Activated CD8-positive, alpha-beta T cell treated with anti-CD3 and anti-CD28 coated beads, Interleukin-2, amount 10 ng/mL, durations not matched to agents 7 days and 5 days (primary cell): ENCODE measurements at places on chromosomes 13 and 19. TPM values are rescaled to one million over a fixed set of nuclear protein-coding genes. Genes with fewer than 3 reads are reported as not detected.

Gene ZNF610
- total RNA-seq = 1.6 TPM

Gene GRK1
- 0.05 TPM for total RNA-seq

- DNase-seq = peak; percentile 78
These were observed at the start of gene ZNF433 for GRCh38 chr19:12035220-12036172. ZNF433 (minus strand) TSS chr19:12035679; CDS start chr19:12035539, 140 bp downstream.

GRCh38 chr19:18045307-18046050 is 37.5 kb downstream of the ARRDC2 start:
- no peak for DNase-seq

- no peak for DNase-seq
These were observed 1084.4 kb downstream of the SLITRK1 start for GRCh38 chr13:82797876-82798275.

Gene CACNG6
- not detected for total RNA-seq

Gene SIGLECL1
- not detected for total RNA-seq

DNA sequence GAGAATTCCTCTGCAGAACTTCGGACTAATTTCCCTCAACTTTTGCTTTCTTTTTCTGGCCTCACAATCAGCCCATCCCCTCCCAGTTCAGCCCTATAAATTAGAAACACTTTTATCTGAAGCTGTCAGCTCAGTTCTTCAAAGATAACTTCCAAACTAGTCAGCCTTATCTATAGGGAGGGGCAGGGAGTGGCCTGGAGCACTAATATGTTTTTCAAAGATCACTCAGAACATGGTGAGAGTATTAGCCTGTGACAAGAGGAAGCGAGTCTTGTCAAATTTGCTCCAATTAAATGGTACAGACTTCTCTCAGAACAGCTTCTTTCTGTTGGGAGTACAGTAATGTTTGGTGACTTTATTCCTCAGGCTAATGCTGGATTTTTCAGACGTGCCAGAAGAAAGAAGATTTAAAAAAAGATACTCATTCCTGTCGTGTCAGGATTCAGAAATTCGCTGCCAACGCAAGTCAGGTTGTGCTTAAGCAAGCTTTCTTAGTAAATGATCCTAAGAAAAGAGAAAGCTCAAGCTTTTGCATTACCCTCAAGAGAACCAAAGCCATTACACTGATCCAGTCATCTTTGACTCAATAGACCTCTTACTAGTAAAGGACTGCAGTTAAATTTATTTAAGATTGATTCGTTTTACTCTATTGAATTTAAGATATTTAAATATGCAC is 1033.6 kb downstream of the SLITRK5 start:
- no peak for DNase-seq

Gene SIAH3
- total RNA-seq = not detected
